Inflammatory macrophage treated with lipopolysaccharide for 4 hours (primary cell): ENCODE measurements at places on chromosomes 4 and X.
A peak's percentile ranks its signal among the peaks of the same experiment; 100 is the strongest.

DNA sequence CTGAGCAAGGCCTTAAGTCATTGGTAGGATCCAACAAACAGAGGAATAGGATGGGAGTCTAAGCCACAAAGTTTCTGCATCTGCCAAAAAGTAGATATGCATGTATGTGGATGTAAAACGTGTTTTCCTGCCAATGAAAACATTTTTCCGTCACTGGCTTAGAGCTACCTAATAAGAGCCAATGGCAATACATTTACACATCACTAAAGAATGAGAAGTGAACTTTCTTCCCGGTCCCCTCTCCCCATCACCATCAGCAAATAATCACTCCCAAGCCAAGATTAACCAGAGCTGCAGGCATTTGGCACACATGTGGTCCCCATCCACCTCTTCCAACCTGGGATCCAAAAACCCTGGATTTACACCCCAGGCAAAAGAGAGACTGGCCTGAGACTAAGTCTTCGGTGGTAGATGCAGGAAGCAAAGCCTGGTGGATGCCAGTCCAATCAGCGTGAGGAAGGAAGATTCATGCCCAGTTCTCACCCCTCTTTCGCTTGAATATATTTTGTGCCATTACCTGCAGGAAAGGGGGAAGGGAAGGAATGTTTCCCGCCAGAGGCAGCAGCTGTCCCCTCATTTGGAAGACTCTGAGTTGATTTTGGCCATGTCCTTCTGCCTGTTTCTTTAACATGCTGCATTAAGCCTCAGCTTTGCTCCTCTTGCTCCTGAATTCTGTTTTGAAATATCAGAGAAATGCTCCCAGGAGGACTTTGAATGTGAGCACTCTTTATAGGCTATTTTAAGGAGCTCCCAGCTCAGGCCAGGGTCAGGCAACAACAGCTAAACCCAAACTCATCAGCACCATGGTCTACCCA is 131.4 kb downstream of the CHIC2 start:
- no peak for DNase-seq

- DNase-seq, result no peak
Measured at GRCh38 chrX:106716004-106716403, 10.5 kb upstream of the RNF128 start.

DNA sequence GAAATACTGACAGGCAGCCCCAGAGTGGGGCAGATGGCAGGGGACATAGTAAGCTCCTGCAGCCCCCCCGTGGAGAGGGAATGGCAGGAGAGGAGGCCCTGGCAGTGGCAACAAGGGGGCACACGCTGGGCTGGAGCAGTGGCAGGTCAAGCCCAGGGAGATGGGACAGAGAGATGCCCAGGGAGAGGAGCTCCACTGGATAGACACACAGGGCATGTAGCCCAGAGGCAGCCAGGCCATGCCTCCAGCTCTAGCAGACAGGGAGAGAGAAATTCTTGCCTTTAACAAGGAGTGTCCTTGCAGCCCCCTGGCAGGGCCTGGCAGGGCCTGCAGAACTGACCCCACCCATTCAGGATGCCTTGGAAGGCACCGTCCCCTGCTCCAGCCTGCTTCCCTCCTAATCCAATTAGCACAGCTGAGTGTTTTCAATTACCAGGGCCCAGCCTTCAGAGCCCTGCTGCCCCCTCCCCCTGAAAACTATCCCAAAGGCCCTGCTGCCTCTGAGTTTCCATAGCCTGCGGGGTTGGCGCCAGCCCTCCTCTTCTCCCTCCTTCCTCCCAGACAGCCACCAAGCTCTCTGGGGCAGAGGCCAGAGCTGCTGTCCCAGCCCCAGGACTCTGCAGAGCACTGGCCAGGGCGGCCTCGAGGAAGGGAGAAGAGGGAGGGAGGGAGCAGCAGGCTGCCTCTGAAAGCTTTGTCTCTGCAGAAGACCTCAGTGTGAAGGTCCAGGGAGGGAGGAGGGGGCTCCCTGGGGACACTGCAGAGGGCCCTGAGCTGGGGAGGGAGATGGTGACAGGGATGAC is 12.5 kb downstream of the L1CAM start:
- no peak for DNase-seq

DNA sequence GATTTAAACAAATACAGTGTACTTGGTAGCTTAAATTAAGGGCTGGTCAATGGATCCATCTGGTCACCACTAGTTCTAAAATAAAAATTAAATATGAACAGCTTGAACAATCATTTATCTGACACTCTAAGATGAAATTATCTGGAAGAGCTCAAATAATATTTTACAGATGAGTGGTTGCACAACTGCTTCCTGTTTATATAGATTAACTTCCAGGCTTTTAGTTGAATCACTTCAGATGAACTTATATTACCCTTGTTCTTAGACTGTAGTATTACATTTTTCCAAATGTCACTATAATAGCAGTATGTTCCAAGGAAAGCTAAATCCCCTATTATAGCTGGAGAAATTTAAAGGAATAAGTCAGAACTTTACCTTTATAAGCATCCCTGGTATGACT is 92.4 kb upstream of the SMIM10 start:
- DNase-seq, result no peak

DNA sequence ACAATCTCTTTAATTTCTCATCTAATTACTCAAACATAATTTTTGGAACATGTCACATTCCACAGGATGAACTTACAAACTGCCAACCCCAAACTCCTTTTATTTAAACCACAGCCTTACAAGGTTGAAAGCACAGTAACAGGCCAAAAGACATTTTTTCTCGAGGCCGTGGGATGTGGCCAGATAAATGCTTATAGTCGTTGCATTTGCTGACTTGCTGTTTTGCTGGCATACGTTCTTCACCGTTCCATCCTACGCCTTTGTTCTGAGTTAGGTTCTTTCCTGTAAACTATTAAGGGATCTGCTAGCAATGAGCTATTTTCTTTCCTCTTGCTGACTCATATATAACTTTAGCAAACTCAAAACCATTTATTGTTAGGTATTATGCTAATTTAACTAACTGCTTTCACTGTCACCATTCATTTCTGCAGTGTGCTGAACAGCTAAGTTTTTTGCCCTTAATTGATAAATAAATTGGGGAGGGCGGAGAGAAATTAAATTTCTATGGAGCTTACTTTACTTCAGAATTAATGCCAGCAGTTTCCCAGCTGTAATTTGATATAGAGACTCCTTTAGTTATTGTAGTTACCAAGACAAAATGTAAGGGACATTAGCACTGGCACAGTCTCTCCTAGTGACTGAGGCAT is 135.1 kb upstream of the PACRGL start:
- no peak for DNase-seq

GRCh38 chr4:120088507-120088906 is 21.9 kb upstream of the MAD2L1 start:
- DNase-seq, result peak; percentile 36

DNA sequence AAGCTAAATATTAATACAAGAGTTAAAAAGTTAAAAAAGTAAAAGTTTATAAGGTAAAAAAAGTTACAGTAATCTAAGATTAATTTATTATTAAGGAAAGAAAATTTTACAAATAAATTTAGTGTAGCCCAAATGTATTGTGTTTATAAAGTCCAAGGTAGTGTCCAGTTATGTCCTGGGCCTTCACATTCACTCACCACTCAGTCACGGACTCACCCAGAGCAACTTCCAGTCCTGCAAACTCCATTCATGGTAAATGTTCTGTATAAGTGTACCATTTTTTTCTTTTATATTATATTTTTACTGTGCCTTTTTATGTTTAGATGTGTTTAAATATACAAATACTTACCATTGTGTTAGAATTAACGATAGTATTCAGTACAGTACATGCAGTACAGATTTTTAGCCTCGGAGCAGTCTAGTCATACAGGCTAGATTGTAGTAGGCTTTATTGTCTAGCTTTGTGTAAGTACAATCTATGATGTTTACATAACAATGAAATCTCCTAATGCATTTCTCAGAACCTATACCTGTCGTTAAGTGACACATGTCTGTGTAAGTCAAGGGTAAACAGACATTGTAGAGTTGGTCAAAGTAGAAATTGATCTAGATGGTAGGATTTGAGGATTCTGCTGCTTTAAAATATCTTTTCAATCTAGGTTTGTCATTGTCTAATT is 197.7 kb downstream of the GC start:
- no peak for DNase-seq
